ENCODE measurements at places on chromosomes 4 and X.

DNA sequence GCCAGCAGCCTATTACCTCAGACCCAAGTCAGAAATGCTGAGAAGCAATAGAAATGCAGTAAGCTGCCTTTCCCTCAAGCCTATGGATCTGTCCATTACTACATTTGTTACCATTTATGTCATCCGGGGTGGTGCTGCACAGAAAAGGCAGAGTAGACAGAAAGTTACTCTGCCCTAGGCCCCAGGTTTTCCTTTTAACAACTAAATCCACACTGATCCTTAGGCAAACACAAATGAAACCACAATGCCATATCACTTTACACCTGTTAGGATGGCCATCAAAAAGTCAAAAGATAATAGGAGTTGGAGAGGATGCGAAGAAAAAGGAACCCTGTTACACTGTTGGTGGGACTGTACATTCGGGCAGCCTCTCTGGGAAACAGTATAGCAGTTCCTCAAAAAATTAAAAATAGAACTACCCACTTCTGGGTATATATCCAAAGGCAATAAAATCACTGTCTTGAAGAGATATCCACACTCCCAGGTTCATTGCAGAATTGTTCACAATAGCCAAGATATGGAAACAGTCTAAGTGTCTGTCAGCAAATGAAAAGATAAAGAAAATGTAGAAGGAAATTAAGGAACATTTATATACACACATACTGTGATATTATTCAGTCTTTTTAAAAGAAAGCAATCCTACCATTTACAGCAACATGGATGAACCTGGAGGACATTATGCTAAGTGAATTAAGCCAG, 186.3 kb downstream of the NWD2 start:
- no peak for DNase-seq

DNA sequence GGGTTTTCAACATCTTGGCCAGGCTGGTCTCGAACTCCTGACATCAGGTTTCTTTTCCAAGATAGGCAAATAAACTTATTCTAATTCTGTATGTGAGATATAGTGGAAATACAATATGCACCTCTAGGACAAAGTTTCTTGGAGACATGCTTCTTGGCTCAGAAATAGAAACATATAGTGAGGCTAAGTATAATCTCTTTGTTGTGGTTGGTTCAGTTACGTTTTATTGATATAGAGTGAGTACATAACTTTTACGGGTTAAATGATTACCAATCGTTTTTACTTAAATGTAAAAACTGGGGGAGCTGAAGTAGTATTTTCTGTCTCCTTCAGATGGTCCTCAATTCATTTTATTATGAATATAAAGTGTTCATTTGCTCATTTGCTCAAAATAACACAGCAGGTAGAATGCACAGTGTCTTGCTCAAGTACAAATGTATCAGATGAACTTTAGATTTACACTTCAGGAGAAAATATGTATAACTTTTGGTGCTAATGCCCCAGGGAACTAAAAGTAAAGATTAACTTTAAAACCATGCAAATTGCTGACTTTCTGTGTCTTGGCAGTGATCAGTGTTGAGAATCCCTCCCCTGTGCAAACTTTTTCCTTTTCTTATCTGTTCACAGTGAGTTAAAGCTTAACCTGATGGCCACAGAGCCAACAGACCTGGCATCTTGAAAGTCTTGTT, 77.6 kb downstream of the AFF1 start:
- DNase-seq: no peak

GRCh38 chr4:147975933-147976928, 244.3 kb downstream of the ARHGAP10 start:
- no peak for DNase-seq

GRCh38 chr4:94508806-94509205, 57.1 kb downstream of the PDLIM5 start:
- DNase-seq: no peak

DNA sequence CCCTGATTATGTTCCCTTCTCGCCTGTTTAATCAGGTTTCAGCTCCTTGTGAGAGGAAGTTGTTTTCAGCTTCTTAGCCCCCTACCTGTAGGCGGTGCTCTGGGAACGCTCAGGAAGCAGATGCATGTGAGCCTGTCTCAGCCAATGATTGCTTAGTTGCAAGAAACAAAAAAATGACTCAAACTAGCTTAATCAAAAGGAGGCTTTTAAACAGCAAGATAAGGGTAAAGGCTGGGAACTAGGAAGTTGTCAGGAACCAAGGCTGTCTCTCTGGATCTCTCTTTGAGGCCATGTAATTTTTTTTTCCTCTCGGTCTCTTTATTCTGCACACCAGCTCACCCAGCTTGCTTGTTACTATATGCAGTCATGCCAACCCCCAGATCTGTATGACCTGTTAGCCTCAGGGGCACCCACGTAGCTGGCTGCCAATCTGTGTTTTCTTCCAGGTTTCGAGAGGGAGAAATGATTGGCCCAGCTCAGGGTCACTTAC, 109.1 kb downstream of the PTTG2 start:
- DNase-seq: no peak

GRCh38 chr4:6594826-6595355, 19.9 kb downstream of the MAN2B2 start:
- DNase-seq: no peak

DNA sequence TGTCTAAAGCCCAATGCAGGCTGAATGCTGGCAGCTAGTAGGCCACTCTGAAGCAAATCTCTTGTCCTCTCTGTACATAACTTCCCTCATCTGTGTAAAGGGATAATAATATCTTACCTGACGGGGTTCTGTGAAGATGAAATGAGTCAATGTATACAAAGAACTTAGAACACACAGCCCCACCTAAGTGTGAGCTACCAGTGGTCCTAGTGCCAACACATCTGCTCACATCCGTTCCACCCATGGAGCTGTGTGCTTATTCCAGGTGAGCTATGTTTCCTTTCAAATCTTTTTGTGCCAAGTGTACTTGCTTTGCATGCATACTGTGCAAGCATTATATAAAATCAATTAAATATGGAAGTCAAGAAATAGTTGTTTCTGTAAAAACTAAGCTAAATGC, 116.4 kb downstream of the TSPAN5 start:
- no peak for DNase-seq

GRCh38 chr4:24473309-24473721, 111.0 kb downstream of the DHX15 start:
- DNase-seq: no peak

DNA sequence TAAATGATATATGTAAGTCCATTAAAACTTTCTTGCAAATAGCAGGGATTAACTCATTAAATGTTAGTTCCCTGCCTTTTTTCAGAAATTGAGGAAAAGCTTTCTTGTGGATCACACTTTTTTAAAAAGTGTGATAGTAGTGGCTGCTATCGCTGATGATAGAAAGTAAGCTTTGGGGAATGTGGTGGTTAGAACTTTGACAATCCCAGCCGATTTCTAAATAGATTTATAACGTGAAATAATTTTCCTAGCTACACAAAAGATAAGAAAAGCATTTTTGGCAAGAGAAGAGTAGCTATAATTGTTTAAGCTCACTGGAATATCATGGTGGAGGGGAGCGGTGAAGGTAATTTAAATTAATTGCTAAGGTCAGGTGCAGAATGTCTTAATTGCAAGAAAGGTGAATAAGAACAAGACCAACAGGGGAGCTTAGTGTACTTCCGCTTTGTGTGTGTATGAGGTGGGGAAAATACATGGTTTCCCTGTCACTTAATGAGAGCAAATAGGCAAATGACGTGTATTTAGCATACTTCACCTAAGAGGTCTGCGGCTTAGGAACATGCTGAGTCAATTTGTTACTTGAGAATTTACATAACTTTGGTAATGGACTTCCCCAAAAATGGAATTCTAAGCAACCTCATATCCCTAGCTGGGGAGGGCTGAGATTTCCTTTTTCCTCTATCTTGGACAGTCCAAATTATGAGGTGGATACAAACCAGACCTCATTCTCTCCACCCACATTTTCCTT, 11.7 kb upstream of the IL21 start:
- DNase-seq: no peak

- DNase-seq: no peak
Measured at GRCh38 chr4:127352220-127353113, 280.3 kb upstream of the INTU start.

DNA sequence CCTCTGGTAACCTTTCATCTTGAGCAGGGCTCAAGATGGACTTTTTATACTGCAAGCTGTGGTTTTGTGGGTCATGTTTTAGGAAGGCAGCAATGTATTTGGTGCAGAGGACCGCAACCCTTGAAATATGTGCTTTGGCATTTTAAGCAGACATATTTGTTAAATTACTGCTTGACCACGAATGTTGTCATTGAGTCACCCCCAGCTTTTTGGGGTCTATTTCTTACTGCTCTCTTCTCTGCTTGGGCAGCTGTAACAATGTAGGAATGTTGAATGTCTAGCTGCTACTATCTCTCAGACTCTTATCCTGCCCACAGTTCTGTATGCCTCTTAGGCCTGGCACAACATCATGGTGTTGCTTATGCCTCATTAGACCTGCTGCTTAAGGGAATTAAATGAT, 6.0 kb downstream of the RBPJ start:
- no peak for DNase-seq

DNA sequence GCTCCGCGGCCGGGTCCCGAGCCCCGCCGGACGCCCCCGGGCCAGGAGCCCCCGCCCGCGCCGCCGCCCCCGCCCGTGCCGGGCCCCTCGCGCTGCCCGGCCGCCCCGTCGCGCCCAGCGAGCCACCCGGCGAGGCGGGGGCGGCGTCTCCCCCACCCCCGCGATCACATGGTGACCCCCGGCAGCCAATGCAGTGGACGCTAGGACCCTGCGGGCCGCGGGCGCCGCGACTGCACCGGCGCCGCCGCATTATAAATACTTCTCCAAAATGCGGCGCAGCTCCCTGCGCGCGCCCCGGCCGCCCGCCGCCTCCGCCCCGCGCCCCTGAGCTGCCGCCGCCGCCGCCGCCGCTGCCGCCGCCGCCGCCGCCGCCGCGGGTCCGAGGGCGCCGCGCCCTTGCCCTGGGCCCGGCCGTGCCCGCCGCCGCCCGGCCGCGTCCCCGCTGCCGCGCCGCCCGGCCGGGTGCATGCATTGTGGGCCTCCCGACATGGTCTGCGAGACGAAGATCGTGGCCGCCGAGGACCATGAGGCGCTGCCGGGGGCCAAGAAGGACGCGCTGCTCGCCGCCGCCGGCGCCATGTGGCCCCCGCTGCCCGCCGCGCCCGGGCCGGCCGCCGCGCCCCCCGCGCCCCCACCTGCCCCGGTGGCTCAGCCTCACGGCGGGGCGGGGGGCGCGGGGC, at the start of gene NAT8L:
TSS of gene NAT8L (plus strand) at position 282 of the 680 bp plus-strand sequence. CDS start at position 467, 185 bp downstream.
- DNase-seq: no peak

GRCh38 chr4:65422109-65422508, 248.2 kb downstream of the EPHA5 start:
- no peak for DNase-seq

DNA sequence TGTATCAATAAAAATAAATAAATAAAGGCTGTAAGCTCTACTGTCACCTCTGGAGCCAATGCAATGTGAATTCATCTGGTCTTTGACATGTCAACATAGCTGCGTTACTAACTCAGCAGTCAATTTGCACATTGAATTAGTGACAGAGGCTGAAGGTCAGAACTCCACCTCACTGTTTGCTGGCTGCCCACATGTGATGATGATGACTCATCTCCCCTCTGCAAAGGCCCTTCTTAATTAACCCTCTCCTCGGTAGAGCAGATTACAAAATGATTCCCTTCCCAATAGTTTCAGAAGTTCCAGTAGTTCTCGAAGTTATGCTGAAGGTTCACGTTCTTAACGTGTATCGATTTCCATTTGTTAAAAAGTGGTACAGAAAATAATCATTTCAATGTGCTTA, 1626.0 kb upstream of the TENM3 start:
- no peak for DNase-seq

DNA sequence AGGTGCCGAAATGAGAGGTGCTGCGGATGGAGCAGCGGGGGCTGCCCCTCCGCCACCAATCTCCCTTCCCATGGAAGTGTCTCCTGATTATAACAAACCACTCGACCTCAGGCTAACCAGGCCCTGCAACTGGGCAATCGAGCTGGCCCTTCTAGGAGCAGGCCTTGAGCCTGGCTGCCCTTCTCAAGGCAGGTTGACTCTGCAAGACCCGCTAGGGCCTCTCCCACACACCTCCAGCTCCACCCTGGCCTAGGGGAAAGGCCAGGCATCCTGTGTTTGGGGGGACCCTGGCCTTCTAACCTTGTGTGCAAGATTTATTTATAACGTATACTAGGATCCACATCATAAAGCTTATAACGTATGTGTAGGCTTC, 3.7 kb upstream of the BCOR start:
- no peak for DNase-seq

- DNase-seq: no peak
Measured at GRCh38 chrX:151801980-151802379, 67.4 kb downstream of the CNGA2 start.

DNA sequence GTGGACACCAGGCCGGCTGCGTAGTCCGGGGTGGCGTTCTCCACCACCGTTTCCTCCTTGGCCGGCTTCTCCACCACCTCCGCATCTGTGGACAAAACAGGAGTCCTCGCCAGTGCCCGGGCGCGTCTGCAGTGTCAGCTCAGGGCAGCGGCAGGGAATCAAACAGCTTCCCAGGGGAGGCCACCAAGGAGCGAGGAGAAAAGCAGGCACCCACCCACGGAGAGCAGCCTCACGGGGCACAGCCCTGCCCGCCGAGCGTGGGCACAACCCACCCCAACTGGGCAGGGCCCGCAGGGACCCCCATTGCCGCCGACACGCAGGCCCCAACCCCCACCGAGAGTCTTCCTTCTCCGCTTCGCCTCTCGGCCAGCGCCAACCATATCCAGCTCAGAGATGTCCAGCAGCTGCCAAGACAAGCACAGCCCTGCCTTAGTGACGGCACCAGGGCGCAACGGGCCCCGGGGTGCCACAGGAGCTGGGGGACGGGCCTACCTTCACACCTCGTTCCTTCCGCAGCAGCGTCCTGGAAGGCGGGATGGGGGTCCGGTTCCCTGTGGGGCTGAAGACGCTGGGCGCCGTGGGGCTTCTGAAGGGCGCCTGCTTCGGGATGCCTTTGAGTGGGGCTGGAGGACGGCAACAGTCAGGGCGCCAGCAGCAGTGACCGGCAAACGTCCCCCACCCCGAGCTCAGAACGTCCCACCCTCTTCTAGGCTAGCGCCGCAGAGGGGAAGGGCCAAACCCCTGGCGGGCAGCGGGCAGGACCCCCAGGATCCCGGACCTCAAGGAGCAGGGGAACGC, 22.8 kb downstream of the NELFA start:
- DNase-seq: no peak

DNA sequence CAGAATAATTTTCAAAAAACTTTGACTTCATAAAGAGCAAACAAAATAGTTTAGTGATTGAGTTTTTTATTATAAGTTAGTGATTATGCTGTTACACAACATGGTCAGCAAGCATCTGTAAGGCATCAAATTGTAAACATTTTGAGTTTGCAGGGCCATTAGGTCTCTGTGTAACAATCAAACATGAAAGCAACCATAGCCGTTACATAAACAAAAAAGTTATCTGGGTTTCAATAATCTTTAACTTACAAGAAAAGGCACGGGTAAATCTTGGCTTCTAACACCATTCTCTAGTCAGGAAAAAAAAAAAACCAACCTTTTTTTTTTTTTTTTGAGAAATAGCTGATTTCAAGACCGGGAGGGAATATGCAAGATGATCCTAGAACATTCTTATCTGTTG, 1941.1 kb downstream of the PCDH7 start:
- no peak for DNase-seq

GRCh38 chr4:124181039-124181438, 531.5 kb downstream of the ANKRD50 start:
- no peak for DNase-seq
